IPS DF 19.7 (cell line): ENCODE measurements at places on chromosomes 4 and X.

- DNase-seq: no peak
Measured at GRCh38 chr4:185238215-185238681, 28.9 kb downstream of the SNX25 start.

DNA sequence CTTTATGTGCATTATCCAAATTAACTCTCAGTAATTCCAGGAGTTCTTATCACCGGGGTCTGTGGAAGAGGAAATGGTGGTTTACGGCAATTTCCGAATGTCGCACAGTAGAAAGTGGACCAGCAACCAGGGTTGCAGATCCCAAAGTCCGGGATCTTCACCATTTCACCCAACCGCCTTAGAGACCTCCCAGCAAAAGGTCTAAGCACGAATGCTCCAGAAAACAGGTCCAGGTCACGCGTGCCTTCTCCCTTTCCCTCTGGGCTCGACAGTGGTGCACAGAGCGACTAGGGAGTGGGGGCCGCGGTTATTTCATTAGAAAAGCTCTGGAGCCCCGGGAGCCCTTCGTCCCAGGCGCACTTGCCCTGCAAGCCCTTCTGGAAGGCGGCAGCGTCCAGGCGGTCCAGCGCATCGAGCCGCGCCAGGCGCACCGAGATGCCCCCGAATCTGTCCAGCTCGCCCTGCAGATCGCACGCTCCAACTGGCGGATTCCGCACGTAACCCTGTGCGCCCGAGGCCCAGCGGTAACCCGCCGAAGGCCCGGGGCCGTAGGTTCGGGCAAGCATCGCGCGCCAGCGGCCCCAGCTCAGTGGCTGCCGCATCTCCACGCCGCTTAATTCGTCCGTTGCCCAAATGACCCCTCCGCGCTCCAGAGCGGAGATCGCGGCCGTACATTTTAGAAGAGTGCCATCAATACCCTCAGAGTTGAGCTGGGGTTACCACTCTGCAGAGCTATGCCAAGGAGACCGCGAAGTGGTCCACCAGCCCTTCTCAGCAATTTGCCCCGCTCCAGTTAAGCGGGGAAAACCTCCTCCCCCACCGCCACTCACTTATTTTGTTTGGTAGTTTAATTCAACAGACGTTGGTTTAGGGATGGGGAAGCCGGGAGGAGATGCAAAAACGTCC is at the start of gene NUDT6:
TSS of gene NUDT6 (minus strand) at position 627 of the 906 bp plus-strand sequence. CDS start at position 602, 25 bp downstream.
- no peak for DNase-seq

GRCh38 chr4:168841000-168841671 is 168.9 kb downstream of the CBR4 start:
- no peak for DNase-seq

DNA sequence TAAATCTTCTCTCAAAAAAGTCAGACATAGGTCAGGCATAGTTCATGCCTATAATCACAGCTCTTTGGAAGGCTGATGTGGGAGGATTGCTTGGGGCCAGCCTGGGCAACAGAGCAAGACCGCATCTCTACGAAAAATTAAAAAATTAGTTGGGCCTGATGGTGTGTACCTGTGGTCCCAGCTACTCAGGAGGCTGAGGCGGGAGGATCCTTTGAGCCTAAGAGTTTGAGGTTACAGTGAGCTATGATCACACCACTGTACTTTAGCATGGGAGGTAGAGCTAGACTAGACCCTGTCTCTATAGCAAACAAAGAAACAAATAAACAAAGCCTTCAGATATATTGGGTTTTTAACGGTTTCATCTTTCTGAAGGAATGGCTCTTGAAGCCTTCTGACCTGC is 62.2 kb downstream of the DIPK2B start:
- DNase-seq: no peak
